ENCODE measurements at places on chromosomes 5 and 9.

DNA sequence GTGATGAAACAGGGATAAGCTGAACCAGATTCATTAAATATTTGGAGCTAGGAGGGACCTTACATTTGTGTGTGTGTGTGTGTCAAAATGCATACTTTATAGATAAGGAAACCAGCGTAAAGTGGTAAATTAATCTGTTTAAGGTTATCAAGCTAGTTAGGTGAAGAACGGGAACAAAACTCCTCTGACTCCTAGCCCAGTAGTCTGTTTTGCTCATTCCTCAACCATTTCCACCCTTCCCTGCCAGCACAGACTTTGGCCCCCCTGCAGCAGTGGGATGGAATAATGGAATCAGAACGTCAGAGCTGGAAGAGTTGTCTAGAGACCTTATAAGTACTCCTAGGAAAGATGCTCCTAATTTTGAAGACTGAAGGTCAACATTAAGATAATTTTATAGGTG is 6.5 kb downstream of the AGXT2 start:
- no peak for DNase-seq

DNA sequence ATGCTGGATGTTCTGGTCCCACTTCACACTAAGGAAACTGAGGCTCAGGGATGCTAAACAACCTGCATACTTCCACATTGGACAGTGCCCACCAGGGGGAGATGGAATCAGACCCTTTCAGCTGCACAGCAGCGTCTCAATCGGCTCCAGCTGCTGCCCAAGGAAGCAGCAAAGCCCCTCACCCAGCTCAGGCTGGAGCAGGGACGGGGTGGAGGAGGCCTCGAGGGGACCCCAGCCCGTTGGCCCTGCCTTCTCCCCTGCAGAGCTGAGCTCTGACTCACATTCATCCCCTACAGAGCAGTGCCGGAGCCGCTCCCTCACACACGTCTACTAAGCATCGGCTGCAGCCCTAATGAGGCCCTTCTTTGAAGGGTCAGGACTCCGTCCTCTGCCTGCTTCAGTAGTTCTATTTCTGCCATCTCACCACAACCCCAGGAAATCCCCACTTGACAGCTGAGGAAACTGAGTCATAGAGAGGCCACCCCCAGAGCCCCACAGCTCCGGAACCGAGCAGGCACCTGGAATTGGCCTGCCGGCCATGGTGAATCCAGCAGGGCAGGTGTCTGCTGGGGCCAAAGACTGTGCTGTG is 21.5 kb upstream of the SUSD3 start:
- DNase-seq = no peak

GRCh38 chr9:129906298-129906697 is 71.0 kb downstream of the USP20 start:
- DNase-seq = peak; percentile 75

- DNase-seq = no peak
These were observed 24.9 kb downstream of the TENT2 start for GRCh38 chr5:79636981-79637733.

DNA sequence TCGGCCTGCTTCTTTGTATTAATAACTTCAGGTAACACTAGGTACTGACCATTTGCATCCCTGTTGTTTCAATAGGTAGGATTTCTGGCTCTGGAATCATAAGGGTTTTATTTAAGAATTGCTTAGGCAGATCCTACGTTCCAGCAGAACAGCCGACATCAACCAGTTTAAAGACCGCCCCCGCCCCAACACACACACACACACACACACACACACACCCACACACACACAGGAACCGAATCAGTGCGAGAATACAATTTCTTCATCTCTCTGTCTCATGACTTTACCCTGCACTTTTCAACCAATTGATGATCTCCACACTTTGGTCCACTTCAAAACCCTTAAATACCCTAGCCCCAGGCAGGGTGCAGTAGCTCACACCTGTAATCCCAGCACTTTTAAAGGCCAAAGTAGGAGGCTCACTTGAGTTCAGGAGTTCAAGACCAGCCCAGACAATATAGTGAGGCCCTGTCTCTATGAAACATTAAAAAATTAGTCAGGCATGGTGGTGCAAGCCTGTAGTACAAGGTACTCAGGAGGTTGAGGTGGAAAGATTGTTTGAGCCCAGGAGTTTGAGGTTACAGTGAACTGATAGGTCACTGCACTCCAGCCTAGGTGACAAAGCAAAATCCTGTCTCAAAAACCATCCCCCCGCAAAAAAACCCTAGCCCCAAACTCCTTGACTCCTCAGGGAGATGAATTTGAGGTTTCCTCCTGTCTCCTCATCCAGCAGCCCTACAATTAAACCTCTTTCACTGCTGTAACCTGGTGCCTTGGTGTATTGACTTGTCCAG is 2.7 kb upstream of the MTMR12 start:
- DNase-seq = no peak

DNA sequence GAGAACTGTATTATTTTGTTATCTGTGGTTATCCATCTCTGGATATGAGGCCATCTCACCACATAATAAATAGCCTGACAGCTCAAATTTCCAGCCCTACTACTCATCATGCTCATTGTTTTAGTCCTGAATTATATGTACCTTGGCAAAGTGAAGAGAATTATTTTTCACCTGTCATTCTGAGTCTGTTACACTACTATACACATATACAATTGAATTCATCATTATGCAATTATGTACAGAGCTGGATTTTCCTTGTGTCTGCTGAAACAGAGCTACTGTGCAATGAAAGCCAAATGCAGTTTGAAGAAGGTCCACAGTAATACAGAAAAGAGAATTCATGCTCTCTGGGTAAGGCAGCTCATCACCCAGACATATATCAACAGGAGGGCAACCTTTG is 28.5 kb downstream of the ESM1 start:
- no peak for DNase-seq

DNA sequence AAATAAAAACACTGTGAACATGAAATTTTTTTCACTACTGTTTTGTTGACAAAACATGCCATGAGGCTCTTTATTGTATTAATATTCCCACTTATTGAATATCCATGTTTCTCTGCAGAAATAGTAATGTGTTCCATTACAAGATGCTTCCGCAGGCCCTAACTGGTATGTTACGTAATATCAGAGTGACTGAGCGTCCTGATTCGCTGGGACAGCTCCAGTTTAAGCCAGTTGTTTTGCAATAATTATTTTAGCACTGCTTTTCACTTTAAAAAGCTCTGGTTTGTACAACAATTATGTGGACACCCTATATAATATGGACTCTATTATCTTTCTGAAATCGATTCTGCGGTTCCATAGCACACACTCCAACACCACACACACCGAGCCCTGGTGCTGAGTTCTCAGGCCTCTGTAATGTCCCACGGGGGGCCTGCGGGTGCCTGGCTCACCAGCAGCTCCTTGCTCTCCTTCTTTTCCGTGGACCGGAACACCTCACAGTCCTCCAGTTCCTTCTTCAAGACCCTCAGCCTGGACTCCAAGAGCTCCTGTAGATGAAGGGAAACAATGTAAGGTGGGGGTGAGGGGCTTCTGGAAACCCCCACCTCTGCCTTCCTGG is 1.8 kb downstream of the TRIM7 start:
- peak; percentile 83 for DNase-seq

DNA sequence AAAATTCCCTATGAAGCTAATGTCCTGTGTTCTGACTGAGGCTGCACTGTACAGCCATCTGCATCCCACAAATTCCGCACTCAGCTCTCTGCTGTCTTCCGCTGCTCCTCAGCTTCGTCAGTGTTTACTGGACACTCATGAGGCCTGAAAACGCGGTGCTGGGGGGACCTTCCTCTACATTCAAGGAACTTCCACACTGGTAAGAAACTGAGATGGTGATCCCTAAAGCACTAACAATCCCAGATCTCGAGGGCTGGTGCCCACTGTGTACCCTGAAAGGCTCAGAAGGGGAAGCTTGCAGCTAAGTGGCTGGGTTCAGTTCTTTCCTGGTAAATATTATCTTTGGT is 117.9 kb downstream of the NRG2 start:
- no peak for DNase-seq

DNA sequence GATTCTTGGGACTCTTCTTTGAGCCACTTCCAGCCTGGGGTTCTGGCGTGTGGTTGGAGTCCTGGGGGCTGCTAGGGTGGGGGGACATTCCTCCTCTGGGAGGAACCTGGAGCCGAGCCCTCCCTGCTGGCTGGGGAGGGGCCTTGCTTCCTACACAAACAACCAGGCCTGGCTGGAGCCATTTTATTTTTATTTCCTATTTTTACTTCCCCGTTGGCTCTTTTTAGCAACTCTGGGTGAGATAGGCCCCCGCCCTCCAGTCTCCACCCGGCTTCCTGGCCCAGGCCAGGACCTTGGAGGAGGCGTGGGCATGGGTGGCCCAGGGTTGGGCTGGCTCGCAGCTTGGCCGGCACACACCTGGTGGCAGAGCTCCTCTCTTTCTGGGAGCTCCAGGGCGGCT is 15.1 kb downstream of the RXRA start:
- DNase-seq = peak; percentile 75

- no peak for DNase-seq
These were observed 25.2 kb downstream of the AQP7 start for GRCh38 chr9:33377089-33377715.

DNA sequence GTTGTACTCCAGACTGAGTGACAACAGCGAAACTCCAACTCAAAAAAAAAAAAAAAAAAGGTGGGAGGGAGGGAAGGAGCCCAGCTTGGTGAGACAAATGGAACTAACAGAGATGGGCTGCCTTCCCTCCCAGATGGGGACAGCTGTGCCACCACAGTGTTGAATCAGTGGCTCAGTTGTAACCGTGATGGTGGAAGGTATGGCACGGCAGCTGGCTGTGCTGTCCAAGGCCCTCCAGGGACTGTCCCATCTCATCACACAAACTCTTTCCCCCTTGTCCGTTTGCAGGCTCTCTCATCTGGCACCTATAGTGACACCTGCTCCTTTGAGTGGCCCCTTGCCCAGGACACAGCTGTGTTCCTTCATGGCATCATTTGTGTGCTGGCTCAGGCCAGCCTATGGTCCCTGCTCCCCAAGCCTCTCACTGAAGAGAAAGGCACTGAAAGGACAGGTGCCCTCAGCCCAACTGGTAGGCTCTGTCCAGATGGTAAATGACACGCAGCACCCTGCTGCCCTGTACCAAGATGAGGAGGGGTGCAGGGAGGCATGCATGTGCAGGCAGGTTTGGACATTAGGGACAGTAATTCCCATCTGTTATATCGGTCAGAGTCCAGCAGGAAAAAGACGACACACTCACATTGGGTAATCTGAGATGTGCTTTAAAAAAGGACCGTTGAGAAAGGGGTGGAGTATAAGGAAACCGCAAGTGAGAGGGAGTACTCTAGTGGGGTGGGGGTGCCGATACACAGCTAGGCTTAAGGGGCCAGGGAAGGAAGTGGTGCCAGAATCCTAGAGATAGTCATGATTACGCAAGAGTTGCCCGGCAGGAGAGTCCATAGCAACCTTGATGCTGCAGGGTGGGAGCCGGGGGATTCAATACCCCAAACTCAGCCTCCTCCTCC is 4.3 kb downstream of the SMIM33 start:
- peak; percentile 37 for DNase-seq

DNA sequence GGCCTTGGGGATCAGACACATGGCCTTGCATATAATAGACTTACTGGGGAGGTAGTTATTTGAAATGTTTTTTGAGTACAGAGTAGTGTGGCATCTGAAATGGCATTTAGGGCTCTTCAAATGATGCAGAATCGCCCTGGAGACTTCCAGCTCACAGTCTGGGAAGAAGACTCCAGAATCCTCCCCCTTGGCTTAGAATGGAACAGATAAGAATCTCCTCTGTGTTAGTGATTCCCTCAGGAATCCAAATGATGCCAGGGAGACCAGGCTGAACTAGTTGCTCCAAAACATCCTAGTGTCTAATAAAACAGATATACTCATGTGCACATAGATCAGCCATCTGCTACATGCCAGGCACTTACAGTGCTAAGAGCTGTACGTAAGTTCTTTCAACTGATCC is 38.6 kb upstream of the SMC5 start:
- no peak for DNase-seq

DNA sequence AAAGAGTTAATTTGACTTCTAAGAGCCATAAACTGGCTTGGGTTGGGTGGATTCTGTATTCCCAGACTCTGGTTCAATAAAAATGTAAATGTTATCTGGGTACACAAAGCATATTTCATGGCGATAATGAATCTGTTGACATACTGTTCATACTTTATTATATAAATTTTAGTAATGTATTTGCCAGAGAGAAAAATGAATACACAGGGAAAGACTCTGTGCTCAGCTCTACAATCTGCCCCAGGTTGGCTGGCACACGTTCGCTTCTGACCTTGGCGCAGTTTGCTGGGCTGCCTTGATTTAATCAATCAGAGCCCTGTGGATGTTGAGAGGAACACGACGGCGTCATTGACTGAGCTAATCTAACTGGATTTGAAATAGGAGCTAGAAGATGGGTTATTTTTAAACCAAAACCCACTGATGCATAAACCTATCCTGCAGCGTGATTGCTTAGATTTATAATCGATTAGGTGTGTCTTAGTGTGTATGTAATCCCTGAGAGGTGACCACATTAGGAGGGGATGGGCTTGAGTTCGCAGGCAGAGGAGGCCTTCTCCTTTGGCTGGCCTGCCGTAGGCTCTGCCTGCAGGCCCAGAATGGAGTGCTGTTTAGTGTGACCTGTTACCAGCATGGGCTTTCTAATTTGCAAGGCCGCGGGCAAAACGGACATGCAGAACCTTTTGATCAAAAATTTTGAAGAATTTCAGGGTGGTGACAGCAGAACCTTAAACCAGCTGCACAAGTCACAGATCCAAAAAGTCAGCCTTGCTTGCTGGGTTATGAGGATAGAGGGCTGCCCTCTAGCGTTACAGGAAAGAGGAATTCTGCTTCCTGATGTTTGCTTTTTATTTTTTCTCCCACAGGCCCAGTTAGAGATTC is 3.9 kb upstream of the ADCY2 start:
- DNase-seq = peak; percentile 17

DNA sequence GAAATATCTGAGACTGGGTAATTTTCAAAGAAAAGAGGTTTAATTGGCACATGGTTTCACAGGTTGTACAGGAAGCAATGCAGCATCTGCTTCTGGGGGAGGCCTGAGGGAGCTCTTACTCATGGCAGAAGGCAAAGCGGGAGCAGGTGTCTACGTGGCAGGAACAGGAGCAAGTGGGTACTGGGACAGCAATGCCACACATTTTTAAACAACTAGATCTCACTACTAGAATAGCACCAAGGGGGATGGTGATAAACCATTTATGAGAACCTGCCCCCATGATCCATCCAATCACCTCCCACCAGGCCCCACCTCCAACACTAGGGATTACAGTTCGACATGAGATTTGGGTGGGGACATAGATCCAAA is 47.6 kb upstream of the HOMER1 start:
- DNase-seq = peak; percentile 47

GRCh38 chr5:93273176-93273575 is 307.8 kb downstream of the NR2F1-AS1 start:
- no peak for DNase-seq
